ENCODE measurements at places on chromosomes 5 and 9. TPM values are rescaled to one million over a fixed set of nuclear protein-coding genes. Genes with fewer than 3 reads are reported as not detected.

RAB3C gene
- total RNA-seq: not detected

GADD45G gene
- not detected for total RNA-seq

PCDHB11 gene
- total RNA-seq: not detected

NUDT2 gene
- total RNA-seq: 20.9 TPM

N4BP3 gene
- under 0.01 TPM for total RNA-seq

CER1 gene
- total RNA-seq: not detected

FGF18 gene
- not detected for total RNA-seq

AHRR gene
- total RNA-seq: 16.0 TPM

FCN1 gene
- not detected for total RNA-seq

GIN1 gene
- total RNA-seq: 1.0 TPM

TYRP1 gene
- 0.23 TPM for total RNA-seq

RBM22 gene
- total RNA-seq: 29.6 TPM

GABRA1 gene
- not detected for total RNA-seq

IL17B gene
- total RNA-seq: not detected

CDH10 gene
- total RNA-seq: not detected

ALDOB gene
- not detected for total RNA-seq
